Ecto neural progenitor cell (in vitro differentiated cells): ENCODE measurements at places on chromosomes 2 and 18.

DNA sequence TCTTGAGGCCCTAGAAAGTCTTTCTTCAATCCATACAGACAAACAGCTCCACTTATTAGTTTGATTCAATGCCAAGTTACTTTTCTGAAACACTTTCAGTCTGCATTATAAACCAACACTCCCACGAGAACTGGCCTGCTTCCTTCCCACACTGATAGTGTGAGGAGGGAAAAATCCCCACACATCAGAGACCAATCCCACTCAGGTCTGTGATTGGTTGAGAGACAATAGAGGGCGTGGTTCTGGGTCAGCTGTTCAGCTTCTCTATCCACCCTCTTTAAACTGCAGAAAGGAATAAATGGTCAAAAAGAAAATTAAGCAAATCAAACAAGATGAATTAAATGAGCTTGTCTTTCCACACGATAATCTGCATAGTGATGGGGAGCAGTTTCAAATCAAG lies 152.5 kb downstream of the NRP2 start:
- DNase-seq = no peak

DNA sequence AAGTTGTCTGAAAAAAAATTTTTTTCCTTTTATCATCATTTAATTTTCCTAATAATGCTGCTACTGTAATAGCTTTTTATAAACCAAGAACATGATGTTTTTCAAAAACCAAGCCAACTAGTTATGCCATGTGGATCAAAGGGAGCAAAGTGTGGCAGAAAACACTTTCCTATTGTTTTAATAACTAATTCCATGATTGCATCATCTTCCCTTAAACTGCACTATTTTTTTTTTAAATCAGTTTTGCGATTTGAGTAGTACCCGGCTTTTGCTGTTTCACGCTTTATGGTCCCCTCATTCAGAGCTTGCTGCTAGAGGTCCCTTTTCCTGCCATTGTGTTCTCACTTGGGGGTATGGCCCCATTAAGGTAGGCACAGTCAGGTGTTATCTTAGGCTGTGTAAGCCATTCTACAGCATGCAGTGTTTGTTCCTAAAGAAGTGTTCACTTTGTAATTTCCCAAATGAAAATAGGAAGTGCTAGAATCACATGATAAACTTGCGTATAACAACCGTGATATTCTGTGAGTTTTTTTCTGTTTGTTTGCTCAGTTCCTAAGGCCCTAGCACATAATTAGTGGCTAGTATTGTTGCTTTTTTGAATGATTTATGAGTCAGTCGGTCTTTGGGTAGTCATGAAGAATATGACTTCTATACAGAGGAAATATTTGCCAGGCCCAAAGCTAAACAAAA lies 225.8 kb downstream of the PTGR3 start:
- no peak for DNase-seq

DNA sequence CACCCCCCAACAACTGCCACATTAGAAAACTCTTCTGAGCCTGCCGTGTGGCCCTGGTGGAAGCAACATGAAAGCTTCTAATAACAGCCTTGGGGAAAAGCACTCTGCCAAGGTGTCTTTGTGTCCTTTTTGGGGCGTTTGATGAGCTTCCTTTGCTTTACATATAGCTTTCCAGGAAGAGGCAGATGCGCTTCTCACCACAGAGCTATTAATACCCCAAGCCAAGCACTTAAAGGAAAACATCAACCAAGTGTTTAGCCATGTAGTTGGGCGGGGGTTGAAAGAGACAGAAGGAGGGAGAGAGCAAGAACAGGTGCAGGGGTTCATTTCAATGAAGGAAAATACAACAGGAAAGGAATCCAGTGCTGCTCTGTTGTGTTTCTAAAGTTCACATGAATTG lies 176.1 kb downstream of the VAPA start:
- DNase-seq = no peak

GRCh38 chr2:112812318-112813267 lies 24.0 kb downstream of the IL1B start:
- no peak for DNase-seq

GRCh38 chr2:102494570-102494969 lies 21.5 kb downstream of the SLC9A4 start:
- no peak for DNase-seq

DNA sequence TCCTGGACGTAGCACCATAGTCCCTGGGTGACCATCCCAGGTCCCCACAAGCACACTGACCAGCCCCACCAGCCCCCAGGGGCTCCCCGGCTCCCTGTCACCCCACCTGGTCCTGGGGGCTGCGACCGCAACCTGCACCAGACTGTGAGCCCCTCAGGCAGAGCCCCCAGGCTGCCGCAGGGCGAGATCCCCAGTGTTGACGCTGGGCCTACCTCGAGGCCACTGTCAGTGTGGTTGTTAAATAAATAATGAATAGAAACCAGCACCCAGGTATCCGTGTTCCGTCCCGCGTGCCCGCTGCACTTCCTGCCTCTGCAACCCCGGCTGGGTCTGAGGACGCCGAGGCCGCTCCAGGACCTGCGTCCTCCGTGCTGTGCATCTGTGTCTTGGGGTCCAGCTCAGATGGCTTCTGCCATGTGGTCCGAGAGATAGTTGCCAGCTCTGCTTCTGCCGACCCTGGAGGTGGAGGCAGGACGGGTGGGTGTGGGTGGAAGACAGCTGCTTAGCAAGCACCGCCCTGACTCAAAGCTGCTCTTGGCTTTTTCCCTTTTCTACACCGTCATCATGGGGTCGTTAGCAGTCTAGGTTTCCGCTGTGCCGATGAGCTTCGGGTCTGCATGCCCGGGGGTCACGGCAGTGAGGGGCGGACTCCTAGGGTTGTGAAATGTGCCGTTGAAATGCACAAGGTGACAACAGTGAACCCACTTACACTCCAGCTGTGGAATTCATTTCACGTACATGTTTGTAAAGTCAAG lies 74.2 kb downstream of the NFATC1 start:
- no peak for DNase-seq

DNA sequence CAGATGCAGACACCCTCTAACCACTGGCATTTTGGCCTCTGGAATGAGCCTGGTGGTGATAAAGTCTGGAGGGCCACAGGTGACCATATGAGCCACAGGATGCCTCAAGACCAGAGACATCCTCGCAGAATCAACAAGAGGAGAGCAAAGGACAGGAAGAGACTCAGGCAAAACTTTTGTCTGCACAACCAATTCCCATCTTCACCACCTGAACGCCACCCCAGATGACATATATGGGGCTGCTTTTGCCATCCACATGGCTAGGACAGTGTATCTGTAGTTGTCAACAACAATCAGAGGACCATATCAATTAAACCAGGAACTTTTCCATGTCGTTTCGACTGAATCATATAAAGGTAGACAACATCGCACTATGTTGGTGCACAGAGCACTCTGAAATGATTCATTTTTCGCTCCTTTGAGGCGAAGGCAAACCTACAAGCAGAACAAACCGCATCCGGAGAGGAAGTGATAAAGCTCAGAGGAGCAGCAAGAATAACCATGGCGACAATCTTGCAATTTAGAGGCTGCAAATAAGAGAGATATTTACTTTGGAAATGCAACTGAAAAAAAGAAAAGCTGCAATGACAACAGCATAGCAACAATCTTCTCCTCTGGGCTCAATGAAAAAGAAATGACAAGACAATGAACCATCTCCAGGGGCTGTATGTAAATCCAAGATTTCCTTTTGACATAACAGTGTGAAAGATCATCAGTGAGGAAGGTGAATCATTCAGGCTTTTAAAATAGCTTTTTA lies 204.5 kb downstream of the ARL4C start:
- no peak for DNase-seq

- no peak for DNase-seq
Measured at GRCh38 chr2:182280118-182280517, 146.7 kb downstream of the PDE1A start.

GRCh38 chr2:120239488-120240287 lies 13.0 kb upstream of the RALB start:
- no peak for DNase-seq

GRCh38 chr2:216426938-216427337 lies 14.7 kb downstream of the SMARCAL1 start:
- no peak for DNase-seq

- no peak for DNase-seq
Measured at GRCh38 chr2:152470861-152471854, 136.2 kb downstream of the FMNL2 start.

- DNase-seq = no peak
Measured at GRCh38 chr2:163884416-163884815, 148.6 kb upstream of the FIGN start.

DNA sequence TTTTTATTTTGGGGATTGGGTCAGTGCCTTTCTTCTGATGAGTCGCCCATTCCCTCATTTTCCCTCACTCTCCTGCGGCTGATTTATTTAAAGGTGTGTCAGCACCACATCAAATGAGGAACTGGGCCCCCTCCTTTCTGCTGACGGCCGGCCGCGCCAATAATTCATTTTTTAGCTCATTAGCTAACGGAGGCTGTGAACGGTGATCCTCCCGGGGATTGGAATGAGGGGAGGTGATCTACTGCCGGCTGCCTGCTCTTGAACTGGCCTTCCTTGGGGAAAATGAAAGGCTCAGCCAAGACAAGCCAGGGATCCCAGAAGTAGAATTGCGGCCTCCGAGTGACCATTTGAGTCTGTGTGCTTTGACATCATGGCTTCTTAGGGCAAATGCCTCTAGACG lies 54.2 kb downstream of the GBX2 start:
- no peak for DNase-seq

DNA sequence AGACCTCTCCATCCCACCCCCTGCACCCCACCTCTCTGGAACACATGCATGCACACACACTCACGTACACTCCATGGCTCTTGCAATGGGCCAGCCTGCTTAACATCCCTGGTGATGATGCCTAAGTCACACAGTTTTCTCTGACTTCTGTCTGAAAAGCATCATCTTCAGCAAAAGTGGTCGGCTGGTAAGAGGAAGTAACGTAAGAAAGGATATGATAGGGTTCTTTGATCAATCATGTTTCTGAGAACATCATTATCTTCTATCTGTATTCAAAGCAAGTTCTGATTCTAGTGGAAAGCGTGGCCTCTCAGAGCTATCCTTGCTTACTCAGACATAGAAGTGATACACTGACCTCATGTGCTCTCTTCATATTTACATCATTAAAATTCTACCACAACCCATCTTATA lies 11.4 kb upstream of the NDUFV2 start:
- DNase-seq = no peak

- DNase-seq = no peak
Measured at GRCh38 chr2:139825726-139826125, 1045.5 kb upstream of the NXPH2 start.

GRCh38 chr2:12167525-12168317 lies 421.3 kb downstream of the LPIN1 start:
- peak; percentile 67 for DNase-seq

- DNase-seq = no peak
Measured at GRCh38 chr2:11535899-11536344, 2.1 kb downstream of the GREB1 start.

- no peak for DNase-seq
Measured at GRCh38 chr2:233974530-233975071, 57.4 kb downstream of the TRPM8 start.

DNA sequence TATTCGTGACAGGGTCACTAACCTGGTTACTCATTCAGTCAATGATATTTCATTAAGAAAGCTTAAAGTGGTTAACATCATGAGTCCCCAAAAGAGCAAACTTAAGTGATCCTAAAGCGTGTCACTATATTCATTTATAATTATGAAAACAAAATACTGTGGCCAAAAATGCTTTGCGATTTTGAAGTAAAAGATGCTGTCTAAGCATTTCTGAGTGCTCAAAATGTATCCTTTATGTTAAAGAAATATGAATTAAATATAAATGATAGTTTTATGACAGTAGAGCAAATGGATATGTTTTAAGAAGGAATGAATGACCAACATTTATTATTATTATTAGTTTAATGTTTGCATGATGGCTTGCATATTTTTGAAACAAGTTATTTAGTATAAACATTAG lies 72.6 kb upstream of the CDC42EP3 start:
- no peak for DNase-seq

- DNase-seq = no peak
Measured at GRCh38 chr2:215740071-215740470, 273.3 kb downstream of the MREG start.

GRCh38 chr2:203808046-203808750 lies 59.4 kb upstream of the CTLA4 start:
- peak; percentile 78 for DNase-seq

- no peak for DNase-seq
Measured at GRCh38 chr2:11710210-11710609, 36.2 kb upstream of the LPIN1 start.

DNA sequence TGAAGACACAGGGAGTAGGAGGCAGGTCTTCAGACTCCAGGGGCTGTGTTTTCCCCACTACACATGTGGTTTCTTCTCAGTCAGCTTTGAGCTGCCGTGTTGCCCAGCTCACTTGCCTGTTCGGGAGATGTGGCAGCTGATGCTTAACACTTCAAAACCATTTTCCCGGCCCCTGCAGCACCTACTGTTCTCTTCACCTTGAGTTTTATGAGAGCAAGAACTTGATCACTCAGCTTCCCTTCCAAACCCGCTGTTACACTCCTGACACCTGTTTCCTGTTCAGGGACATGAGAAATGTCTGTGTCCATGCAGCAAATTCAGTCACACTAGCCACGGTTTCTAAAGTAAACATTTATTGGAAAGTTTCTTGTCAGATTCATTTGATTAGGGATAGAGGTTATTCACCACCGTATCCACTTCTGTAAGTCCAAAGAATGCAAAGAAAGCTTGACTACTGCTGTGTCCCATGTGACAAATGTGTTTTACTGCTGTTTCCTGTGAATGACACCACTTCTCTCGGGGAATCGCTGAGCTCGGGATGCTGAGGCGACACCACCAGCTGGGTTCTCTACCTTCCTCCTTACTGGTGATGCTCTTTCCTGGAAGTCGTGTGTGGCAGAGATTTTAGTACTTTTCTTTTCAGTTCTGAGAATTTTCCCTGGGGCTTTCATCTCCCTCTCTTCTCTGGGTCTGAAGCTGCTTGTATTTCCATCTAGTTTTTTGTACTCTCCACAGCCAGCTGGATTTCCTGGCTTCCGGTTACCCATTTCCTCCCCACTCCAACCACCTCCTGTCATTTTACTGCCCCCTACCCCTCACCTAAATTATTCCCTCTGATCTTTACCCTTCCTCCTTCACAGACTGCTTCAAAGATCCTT lies 91.7 kb downstream of the KLF7 start:
- no peak for DNase-seq

DNA sequence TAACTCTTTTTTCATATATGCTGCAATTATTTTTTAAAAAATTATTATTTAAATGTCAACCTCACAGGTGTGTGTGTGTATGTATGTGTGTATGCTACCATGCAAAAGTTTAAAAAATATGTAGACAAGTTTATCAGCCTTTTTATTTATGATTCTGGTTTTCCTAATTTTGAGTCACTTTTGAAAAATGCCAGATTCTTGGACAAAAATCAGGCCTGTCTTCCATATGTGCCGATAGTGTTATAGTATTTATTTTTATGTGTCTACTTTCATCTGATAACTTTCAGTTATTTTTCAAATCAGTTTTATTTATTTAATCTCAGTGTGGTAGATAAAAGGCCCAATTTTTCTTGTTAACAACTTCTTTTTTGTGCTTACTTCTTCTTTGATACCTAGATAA lies 176.2 kb downstream of the RDH14 start:
- DNase-seq = no peak
